GM12892 (cell line): ENCODE measurements at places on chromosomes 16 and 17.
A peak's percentile ranks its signal among the peaks of the same experiment; 100 is the strongest.

DNA sequence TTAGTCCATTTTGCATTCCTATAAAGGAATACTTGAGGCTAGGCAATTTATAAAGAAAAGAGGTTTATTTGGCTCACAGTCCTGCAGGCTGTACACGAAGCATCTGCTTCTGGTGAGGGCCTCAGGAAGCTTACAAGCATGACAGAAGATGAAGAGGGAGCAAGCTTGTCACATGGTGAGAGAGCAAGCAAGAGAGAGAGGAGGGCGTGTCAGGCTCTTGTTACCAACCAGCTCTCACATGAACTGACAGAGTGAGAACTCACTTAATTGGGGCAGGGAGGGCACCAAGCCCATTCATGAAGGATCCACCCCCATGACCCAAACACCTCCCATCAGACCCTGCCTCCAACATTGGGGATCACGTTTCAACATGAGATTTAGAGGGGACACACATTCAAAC is 1.6 kb downstream of the CHCT1 start:
- DNase-seq: no peak

DNA sequence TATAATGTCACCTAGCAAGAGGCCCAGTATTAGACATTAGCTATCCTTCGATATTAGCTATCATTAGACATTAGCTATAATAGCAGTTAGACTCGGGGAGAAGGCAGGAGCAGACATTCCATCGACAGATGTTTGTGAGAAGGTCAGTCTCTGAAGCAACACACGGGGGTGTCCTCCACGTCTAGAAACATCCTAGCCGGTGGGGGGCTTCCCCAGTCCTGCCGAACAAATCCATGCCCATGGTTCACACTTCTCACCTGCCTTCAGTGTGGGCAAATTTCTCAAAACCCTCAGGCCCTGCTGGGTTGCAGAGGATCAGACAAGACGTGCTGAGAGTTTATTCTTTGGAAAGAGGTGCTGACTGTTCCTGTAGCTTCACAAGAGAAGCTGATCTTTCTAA is 151.1 kb downstream of the IRF8 start:
- DNase-seq: no peak

- DNase-seq: no peak
Observed at GRCh38 chr16:28163699-28164098, 48.1 kb downstream of the XPO6 start.

GRCh38 chr16:87324411-87325275 is 7.5 kb upstream of the C16orf95 start:
- DNase-seq: peak; percentile 80

DNA sequence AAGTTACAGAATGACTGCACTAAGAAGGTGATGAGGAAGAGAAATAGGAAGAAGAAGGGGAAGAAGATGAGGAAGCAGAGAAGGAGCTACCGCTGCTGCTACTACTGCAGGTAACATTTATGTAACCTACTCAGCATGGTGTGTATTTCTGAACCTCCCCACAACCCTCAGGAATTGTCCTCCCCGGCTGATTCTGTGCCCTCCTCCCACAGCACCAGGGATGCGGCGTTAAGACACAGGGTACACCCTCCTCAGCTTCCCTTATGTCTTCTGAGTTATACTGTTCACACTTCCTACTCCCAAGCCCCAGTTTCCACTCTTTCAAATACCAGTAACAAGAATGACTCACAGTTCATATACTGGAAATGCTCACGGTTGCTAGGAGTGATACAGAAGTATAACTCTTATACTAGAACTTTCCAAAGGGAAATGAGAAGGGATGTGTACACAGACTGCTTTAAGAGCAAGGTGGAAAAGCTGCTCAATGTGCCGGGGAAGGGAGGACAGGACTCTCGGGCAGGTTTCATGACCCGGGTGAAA is 224.5 kb upstream of the PSMD7 start:
- no peak for DNase-seq

- DNase-seq: no peak
Observed at GRCh38 chr16:2702871-2703745, 16.9 kb downstream of the PRSS27 start.

DNA sequence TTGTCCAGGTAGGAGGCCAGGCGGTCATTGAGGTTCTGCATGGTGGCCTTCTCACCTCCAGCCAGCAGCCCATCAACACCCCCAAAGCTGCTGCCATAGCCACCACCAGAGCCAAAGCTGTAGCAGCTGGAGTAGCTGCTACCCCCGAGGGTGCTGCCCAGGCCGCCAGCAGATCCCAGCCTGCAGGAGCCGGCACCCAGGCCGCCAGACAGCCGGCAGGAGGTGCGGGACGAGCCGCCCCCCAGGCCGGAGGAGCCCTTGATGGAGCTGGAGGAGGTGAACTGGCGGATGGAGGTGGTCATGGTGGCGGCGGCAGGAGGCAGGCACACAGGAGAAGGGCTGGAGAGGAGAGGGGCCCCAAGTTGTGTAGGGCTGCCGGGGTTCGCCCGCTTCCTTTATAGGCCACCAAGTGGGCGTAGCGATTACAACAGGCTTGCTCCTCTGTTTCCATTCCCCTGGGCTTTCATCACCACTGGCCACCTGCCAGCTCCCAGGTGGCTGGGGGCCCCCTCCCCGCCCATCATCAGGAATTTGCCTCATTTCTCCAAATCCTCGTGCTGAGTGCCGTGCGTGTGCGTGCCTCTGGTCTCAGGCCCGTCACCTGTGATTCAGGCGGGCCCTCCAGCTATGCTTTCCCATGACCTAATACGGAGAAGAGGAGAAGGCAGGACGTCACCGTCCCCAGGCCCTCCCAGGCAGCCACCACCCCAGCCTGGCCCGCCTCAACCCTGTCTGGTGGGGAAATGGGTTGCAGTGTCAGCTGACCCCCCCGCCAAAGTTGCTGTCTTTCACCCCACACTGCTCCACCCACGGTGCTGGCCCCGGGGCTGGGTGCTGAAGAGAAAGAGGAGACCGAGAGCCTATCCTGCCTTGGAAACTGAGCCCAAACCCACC is at the start of gene KRT17:
Gene KRT17, minus strand, starts transcription at position 368 of the 894 bp plus-strand sequence. Its CDS starts 66 bp downstream, at position 302.
- DNase-seq: no peak

- DNase-seq: no peak
Observed at GRCh38 chr16:18800293-18800692, 1.1 kb downstream of the ARL6IP1 start.

- no peak for DNase-seq
Observed at GRCh38 chr16:16151315-16151714, 72.0 kb downstream of the ABCC6 start.

- DNase-seq: no peak
Observed at GRCh38 chr16:83044589-83044988, 417.8 kb downstream of the CDH13 start.

DNA sequence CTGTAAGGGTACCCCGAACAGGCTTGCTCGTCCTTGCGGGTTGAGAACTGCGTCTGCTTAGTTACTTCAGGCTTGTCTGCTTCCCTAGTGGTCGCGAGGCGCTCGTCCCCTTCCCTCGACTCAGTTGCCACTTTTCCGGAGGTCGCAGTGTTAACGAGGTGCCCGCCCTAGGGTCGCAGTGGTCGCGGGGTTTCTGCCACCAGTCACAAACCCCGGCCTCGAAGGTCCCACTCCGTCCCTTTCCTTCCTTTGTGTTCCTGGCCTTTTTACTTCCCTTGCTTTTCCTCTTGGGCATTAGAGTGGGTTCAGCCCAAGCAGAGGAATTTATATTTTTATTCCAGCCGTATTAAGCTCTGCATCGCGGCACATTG is 299 bp downstream of the NUP85 start:
- DNase-seq: no peak

GRCh38 chr17:34820248-34820801 is 140.9 kb downstream of the CCT6B start:
- no peak for DNase-seq

DNA sequence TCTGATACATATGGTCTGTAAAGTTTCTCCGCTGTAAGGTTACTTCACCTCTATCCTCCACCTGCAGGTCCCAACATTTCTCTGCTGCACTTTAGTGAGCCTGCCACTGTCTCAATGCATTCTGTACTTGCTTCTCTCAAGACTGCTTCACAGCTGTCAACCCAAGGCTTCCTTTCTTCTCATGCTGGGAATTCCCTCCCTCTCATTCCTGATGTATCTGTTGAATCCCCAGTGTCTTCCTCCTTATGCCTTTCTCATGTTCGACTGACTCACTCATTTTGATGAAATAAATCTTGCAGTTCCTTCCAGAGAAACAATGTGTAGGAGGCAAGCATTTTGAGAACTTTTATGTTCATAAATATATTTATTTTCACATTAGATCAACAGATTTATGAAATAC is 288.3 kb downstream of the CNTNAP4 start:
- DNase-seq: no peak

- DNase-seq: no peak
Observed at GRCh38 chr16:84482001-84482891, 22.2 kb downstream of the MEAK7 start.

- DNase-seq: no peak
Observed at GRCh38 chr16:67873435-67874370, 851 bp downstream of the EDC4 start.

GRCh38 chr17:60297760-60298401 is 94.1 kb downstream of the USP32 start:
- DNase-seq: no peak

- no peak for DNase-seq
Observed at GRCh38 chr16:87534751-87535150, 41.9 kb upstream of the ZCCHC14 start.

GRCh38 chr17:63189082-63189481 is 223.0 kb downstream of the TANC2 start:
- DNase-seq: no peak

GRCh38 chr16:56317998-56318826 is 107.1 kb downstream of the AMFR start:
- peak; percentile 91 for DNase-seq

DNA sequence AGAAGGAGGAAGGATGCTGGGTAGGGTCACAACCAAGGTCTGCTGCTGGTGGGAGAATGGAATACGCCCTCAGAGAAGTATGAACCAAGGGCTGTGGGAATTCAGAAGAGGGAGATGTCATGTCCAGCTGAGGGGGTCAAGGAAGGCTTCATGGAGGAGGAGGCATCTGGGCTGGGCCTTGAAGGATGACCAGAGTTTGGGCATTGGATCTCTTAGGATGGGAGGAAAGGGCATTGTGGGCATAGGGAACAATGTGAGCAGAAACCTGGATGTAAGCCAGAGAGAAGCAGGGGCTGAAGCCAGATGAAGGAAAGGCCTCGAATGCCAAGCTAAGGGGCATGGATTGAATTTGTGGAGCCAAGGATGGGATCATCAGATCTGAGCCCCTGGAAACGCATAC is 49.2 kb upstream of the MAP3K14 start:
- no peak for DNase-seq

DNA sequence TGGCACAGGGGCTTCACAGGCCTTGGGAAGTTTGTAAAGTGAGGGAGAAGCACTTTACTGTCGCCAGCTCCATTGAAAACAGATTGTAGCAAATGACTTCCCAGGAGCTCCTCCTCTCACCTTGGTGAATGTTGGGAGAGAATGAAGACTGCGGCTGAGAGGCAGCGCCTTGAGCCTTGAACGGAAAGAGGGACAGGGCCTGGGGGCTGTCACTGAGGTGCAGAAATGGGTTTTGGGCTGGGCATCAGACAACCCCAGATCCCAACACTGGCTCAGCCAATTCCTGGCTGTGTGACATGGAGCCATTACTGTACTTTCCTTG is 603 bp upstream of the MRTFB start:
- no peak for DNase-seq

- no peak for DNase-seq
Observed at GRCh38 chr16:66720766-66721165, 24.2 kb upstream of the CMTM4 start.

DNA sequence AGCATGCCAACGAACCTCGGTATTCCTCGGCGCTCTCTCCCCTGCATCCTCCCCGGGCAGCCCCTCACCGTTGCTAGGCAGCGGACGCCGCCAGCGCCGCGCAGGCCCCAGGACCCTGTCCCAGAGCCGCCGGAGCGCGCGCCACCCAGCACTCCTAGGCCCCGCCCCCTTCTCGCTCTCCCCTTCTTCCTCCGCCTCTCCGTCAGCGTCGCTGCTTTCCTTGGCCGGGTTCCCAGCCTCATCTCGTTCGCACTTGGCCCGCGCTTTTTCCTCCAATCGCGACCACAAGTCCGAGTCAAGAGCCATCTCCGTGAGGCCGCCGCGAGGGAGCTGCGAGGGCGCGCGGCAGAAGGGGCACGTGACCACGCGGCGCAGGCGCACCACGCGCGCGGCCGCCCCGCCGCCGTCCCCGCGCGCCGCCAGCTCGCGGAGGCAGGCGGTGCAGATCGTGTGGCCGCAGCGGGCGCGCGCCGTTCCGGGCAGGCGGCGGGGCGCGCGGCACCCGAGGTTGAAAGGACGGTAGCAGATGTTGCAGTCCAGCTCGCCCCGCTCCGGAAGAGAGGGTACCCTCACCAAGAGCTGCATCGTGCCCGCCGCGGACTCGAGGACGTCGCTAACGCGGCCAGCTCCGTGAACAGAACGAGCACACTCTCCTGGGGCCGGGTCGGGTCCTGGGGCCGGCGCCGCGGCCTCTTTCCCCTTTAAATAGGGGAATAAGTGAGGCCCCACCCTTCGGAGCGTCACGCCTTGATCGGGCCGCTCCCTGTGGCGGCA is at the start of gene RNF227:
Gene RNF227, minus strand, starts transcription at position 679 of the 774 bp plus-strand sequence. Its CDS starts 94 bp downstream, at position 585.
- DNase-seq: peak; percentile 63

GRCh38 chr17:78842881-78843565 is 2.4 kb upstream of the USP36 start:
- DNase-seq: peak; percentile 52

DNA sequence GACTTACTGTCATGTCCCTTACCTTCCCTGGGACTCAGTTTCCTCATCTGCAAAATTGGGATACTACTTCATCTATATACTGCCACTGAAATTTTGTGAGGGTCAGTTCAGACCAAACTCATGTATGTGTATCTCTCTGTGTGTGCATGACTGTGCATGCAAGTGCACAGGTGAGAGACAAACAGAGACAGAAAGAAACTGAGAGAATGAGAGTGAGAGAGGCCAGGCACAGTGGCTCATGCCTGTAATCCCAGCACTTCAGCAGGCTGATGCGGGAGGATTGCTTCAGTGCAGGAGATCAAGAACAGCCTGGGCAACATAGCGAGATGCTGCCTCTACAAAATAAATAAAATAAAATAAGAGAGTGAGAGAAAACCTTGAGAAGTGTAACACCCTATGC is 32.1 kb upstream of the SLC6A2 start:
- no peak for DNase-seq

DNA sequence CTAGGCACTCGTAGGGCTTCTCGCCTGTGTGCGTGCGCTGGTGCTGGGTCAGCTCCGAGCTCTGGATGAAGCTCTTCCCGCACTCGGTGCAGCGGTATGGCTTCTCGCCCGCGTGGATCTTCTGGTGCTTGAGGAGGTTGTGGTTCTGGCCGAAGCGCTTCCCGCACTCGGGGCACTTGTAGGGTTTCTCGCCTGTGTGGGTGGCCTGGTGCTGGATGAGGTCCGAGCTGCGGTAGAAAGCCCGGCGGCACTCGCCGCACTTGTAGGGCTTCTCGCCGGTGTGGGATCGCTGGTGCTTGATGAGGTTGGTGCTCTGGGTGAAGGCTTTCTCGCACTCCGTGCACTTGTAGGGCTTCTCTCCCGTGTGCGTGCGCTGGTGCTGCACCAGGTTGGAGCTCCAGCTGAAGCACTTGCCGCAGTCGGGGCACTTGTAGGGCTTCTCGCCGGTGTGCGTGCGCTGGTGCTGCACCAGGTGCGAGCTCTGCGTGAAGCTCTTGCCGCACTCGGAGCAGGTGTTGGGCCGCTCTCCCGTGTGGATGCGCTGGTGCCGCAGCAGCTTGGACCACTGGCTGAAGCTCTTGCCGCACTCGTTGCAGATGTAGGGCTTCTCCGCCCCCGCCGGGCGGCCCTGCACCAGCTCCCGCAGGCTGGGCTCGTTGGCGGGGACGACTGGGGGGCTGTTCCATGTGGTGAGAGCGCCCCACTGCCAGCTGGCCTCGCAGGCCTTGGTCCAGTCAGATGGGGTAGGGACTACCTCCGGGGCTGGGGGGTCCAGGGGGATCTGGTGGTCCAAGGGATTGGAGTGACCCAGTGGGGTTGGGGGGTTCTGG is 3.5 kb downstream of the ZNF629 start:
- no peak for DNase-seq

GRCh38 chr17:9473711-9474110 is 101.9 kb downstream of the STX8 start:
- no peak for DNase-seq
